ENCODE measurements at places on chromosomes 7 and 10. TPM values are rescaled to one million over a fixed set of nuclear protein-coding genes. Genes with fewer than 3 reads are reported as not detected.

GLI3 gene
- not detected for polyA plus RNA-seq

ANKRD30A gene
- not detected for polyA plus RNA-seq

CALHM1 gene
- 0.06 TPM for polyA plus RNA-seq

DNA sequence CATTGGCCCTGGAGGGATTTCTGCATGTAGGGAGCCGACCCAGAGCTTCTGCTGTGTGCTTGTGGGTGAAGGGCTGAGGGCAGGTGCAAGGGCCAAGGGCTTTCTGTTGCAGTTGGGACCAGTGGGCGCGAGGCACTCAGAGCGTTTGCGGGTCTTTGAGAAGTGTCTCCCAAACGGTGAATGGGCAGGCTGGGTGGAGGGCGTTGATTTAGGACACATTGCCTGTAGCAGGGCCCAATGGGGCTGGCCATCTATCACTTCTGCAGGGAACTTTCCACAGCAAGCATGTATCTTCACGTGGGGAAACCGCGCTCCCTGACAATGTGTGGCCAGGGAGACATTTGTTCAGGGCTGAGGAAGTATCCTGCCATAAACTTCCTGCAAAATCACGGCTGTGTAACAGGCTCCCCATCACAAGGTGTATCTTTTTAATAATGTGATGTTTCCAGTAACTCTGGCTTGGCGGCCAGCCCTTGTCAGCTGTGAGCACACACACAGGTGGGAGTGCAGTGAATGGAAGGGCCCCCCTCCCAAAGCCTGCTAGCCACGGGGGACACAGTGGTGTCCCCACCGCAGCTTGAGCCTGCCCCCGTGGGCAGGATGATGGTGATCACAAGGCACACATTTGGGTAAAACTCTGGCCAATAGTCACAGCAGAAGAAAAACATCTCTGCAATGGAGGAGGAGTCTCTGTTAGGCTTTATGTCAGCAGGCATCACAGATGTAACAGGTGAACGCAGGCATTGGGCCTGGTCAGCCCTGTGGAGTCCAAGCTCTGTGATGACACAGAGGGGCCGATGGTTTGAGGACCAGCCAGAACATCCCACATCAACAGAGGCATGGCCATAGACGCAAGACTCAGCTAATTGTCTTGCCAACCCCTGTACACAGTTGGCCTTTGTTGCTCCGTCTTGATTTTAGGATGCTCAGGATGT is 84.3 kb downstream of the GLRX3 start:
- H3K27ac ChIP-seq, result no peak overlapping the region
- H3K4me1 ChIP-seq, result no peaks in the 10 kb centered on the region
- H3K27me3 ChIP-seq, result no peaks in the 10 kb centered on the region
- H3K4me3 ChIP-seq, result no peak overlapping the region
- H3K36me3 ChIP-seq, result no peaks in the 10 kb centered on the region

- no peaks in the 10 kb centered on the region for H3K36me3 ChIP-seq
- DNase-seq, result peak; percentile 63
- H3K4me3 ChIP-seq, result no peak overlapping the region
- H3K27ac ChIP-seq, result peak overlapping the region; percentile 13
- peaks cover 19% of the 10 kb centered on the region for H3K4me1 ChIP-seq
Observed at GRCh38 chr7:47714669-47715607, 133.0 kb upstream of the TNS3 start.
